Stimulated activated CD8-positive, alpha-beta memory T cell treated with anti-CD3 and anti-CD28 coated beads, Interleukin-15, amount 100 ng/mL, for 48 hours (primary cell): ENCODE measurements at places on chromosomes 3 and 15.

GRCh38 chr3:115423170-115423569 lies 200.1 kb upstream of the GAP43 start:
- no peak for DNase-seq

DNA sequence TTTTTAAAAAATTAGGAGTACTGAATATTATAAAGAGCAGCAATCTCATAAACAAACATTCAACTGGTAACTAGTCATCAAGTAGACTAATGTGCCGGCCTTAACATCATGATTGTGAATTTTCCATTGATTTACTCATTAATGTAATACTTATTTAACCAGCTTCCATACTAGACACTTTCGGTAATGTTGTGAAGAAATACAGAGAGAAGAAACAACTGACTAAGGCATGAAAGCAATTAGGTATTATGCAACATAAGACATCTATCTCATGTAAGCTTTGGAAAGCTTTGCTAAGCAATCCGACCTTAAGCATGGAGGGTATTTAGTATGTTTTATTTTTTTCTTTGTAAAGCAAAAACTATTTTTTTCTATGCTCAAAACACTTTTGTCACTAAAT lies 108.0 kb downstream of the IL1RAP start:
- no peak for DNase-seq

GRCh38 chr15:45234562-45235235 lies 17.3 kb upstream of the SLC28A2 start:
- DNase-seq, result no peak

DNA sequence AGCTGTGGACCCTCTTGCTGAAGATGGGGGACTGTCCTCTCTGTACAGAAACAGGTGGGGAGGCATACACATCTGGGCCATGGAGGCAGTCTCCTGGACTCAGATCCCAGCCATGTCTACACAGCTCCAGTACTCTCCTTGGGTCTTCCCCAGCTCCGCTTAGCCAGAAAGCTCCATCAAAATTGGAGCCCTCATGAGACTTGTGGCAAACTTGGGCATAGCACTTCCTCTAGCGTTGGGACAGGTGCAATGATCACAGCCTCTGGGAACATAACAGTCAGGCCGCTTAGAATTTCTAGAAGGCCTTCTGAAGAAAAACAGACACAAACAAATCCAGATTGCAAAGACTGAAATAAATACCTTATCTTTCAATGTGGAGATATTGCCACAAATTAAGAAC lies 634.3 kb upstream of the GOLIM4 start:
- no peak for DNase-seq

GRCh38 chr3:14346642-14347041 lies 55.8 kb upstream of the SLC6A6 start:
- no peak for DNase-seq

DNA sequence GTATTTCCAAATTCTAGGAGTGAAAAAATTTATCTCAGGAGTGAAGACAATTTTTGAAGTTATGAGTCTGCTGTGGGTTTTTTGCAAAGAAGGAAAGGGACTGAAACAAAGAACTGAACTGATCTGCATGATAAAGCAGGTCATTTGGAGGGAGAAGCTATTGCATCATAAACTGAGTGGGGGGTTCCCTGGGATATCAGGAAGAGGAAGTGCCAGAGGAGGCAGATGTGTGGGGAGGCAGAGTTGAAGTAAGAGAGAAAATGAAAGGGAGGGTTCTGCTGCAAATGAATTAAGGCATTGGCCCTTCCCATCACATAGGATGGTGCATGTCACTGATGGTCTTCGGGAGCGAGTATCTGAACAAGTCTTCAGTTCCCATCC lies 379.2 kb downstream of the VPS13C start:
- no peak for DNase-seq

DNA sequence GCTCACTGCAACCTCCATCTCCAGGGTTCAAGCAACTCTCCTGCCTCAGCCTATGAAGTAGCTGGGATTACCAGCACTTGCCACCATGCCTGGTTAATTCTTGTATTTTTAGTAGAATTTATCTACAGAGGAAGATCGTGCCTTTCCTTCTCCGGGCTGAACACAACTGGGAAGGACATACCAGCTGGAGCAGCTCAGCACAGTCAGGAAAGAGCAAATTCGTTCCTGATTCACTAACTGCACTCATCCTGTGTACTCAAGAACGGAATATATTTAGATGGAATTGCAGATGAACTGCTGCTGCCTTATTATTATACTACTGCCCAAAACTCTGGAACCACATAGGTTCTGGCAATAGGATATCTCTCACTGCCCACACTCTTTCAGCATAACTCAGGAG lies 27.1 kb upstream of the P4HTM start:
- DNase-seq, result no peak

GRCh38 chr15:75545064-75545463 lies 34.1 kb downstream of the PTPN9 start:
- no peak for DNase-seq

- DNase-seq, result no peak
Observed at GRCh38 chr15:98978153-98978552, 29.4 kb downstream of the PGPEP1L start.

GRCh38 chr3:62318365-62318751 lies 55.0 kb downstream of the FEZF2 start:
- DNase-seq, result no peak

- DNase-seq, result no peak
Observed at GRCh38 chr3:129605922-129606635, 397 bp downstream of the PLXND1 start.

- DNase-seq, result no peak
Observed at GRCh38 chr15:71781179-71781964, 29.0 kb upstream of the NR2E3 start.

DNA sequence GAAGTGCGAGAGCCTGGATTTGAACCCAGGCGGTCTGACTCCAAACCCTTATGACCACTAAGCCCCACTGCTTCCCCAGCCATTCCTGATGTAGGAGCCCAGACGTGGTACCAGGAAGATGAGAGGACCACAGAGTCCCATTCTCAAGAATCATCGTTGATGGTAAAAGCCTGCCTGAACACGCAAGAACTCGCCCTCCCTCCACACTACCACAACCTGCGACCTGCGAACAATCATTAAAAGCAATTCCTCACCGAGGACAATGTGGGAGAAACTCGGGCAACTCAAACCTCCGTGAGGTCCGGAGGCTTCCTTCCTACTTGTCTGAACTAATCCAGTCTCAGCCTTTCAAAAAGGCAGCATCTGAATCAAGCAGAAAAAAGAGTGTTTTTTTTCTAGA lies 10.3 kb downstream of the MAGI1 start:
- DNase-seq, result no peak

DNA sequence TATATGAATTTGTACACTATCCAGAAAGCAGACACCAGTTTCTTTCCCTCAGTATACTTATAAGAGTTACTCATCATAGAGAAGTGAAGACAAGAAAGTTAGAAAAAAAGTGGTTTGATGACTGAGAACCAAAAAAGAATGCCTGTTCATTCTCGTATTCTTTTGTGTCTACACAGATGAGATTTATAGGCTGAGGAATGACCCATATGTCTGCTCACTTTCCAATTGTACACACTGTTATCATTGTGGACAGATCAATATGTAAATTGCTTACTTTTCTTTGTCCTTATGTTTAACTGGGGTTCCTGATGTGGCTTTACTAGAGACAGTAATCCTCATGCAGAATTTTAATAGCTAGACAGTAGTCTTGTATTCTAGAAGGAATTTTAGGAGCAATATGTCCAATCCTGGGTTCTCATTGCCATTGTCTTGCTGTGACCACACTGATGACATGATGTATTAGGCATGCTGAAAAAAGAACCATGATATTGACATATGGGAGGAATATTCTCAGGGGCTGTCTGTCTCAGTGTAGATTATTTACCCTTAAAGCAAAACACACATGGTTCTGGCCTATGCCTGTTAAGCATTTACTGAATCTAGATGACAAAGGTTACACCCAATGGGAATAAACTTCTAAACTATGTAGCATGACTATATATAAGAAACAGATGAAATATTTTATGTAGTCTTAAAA lies 669.7 kb downstream of the ROBO1 start:
- no peak for DNase-seq

GRCh38 chr3:78858174-78858573 lies 909.6 kb downstream of the ROBO1 start:
- DNase-seq, result no peak

DNA sequence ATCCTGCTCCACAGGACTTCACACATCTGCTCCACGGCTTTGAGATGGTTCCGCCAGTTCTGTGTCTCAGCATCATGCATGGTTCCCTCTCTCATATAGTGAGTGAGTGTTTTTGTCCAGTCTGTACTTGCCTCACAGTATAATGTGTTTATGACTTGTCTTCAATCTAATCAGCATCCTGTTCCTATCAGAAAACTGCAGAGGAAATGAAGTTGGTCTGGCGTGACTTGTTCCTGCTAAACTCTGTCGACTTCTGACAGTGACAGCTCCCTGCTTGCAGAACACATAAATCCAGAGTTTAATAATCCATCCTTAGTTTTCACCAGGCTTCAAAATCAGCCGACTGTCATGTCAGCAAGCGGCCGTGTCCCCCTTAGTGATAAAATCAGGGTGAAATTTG lies 222.3 kb downstream of the SLCO3A1 start:
- no peak for DNase-seq
